ENCODE measurements at places on chromosomes 16 and 17. TPM values are rescaled to one million over a fixed set of nuclear protein-coding genes. Genes with fewer than 3 reads are reported as not detected.
A peak's percentile ranks its signal among the peaks of the same experiment; 100 is the strongest.

DNA sequence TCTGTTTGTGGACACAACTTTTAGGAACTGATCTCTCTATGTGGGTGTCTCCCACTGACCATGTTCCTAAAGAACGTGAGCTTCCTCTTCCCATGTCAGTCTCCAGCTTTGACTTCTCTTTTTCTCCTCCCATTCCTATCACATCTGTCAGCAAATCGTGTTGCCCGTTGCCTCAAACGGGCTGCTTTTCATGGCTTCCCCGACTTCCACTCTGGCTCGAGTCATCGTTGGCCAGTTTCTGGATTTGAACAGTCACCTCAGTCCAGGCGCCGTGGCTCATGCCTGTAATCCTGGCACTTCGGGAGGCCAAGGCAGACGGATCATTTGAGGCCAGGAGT lies 5.4 kb downstream of the ABCC1 start:
- DNase-seq, result no peak

DNA sequence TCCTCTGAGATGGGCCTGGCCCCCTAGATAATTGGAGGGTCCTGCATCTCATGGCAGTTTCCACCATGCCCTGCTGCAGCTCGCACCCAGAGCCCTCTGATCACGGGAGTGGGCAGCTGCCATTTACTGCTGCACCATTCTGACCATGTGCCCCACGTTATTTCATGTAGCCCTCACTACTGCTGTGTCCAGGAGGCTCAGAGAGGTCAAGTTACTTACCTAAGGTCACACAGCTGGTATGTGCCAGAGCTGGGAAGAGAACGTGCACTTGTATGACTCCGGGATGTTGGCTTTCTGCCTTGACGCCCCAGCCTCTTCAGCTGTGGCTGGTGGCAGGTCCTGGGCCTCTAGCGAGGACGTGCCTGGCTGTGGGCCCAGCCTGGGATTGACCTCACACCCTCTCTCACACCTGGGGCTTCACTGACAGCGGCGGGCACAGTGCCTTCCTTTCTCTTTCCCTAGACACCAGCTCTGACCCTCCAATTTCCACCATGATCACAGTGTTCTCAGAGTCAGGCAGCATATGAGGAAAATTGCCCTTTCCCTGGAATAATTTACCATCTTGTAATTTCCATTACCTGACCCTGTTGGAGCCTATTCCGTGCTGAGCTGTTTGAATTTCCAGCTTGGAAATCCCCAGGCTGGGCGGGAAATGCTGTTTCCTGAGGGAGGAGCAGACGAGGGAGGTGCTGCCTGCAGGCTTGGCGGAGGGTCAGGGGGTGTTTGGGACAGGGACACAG lies 18.5 kb upstream of the DOC2B start:
- DNase-seq, result no peak

GRCh38 chr16:29306943-29307597 lies 99.4 kb downstream of the NPIPB11 start:
- DNase-seq, result no peak

GRCh38 chr17:27106982-27107360 lies 186.9 kb upstream of the WSB1 start:
- DNase-seq, result no peak

GRCh38 chr17:2438823-2439222 lies 38.0 kb upstream of the MNT start:
- DNase-seq, result no peak

DNA sequence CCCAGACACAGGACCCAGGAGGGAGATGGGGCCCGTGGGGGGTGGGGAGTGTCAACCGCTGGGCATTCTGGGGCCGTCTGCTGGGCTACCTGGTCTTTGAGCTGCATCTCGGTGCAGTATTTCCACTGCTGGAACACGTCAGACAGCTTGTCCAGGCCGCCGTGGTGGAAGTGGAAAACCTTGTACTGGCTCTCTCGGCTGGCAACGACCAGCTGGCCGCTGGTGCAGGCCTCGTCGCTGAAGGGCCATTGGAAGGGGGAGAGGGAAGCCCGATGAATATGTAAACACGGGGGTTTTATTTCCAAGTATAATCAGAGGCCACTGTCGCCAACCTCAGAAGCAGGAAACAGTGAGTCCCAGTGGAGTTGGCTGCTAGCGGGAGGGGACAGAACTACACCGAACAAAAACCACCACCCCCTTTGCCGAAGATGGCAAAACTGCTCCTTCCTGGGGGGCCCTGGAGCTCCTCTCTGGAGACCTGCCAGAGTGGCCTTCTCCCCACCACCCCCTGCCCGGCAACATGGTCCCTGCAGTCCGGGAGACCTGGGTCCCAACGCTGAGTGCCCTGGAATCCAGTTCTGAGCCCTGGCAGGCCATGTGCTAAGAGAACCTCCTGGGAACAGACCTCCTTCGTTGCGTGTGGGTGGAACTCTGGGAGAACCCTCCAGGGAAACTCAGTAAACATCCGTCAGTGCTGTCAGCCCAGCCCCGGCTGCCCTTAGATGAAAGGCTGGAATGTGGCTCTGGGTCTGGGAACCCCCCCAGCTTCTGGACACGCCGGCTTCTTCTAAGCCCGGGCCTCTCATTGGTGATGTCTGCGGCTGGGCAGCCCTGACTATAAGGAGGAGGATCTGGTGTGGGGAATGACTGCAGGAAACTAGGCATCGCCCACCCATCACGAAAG lies 84.1 kb downstream of the TBC1D16 start:
- peak; percentile 77 for DNase-seq

- DNase-seq, result no peak
Measured at GRCh38 chr17:18182110-18182977, 1.3 kb upstream of the ALKBH5 start.

GRCh38 chr16:89147085-89147817 lies 24.3 kb upstream of the CDH15 start:
- DNase-seq, result no peak

- DNase-seq, result no peak
Measured at GRCh38 chr17:71976011-71976649, 144.7 kb upstream of the SOX9 start.

DNA sequence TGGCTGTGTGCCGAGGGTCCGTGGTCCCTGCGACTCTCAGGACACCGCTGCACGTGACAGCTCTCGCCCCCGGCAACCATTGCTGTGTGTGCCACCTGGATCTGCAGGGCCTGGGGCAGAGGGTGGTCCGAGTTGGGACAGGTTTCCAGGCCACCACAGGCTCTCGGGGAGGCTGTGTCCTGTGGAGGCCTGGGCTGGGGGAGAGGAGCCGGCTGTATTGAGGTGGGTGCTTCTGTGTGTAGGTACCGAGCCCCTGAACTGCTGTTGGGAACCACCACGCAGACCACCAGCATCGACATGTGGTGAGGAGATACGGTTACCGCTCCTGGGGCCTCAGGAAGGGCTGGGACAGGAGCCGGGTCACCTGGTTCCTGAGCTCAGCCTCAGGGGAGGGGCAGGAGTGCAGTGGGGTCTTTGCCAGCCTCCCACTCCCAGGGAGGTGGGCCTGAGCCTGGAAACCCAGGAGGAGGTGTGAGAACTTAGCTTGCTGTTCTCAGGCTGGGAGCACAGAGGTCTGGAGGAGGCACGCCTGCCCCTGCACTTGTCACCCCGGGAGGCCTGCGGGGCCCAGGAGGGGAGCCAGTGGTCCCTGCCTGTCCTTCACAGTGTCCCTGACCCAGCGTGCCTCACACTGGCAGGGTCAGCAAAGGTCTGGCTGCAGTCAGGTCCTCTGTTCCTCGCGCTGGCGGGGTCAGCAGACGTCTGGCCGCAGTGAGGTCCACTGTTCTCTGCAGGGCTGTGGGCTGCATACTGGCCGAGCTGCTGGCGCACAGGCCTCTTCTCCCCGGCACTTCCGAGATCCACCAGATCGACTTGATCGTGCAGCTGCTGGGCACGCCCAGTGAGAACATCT lies 7.3 kb downstream of the SPATA2L start:
- DNase-seq, result no peak

DNA sequence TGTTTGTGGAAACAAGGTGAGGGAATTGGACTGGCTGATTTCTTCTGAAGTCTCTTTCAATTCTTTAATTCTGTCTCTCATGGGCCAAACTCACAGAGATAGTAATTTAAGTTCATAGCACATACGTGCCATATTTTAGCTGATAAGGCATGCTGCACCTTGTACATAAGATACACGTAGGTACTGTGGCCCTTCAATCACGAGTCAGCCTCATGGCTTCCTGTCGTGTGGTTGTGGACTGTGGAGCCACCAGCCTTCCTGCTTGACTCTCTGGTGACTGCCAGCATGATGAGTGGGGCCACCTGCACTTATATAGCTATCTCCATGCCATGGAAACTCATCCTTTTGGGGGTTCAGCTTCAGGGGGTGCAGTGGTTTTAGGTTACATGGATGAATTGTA lies 25.1 kb downstream of the KSR1 start:
- DNase-seq, result no peak

DNA sequence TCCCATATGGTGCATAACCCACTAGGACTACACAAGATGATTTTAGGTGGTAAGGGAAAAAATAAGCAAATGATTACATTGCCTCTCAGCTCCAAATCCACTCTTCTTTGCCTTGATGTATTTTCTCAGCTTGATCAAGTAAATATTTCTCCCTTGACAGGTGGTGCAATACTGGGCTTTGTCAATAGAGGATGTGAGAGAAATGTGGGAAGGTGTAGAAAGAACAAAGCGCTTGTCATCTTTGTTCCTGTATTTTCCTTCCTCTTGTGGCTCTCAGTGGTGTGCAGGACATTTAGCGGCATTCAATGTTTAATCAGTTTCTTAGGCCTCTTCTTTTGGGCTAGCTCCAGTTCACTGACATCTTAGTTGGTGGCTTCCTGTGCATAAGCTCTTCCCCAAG lies 1165.8 kb upstream of the GOT2 start:
- DNase-seq, result no peak

GRCh38 chr16:15443753-15444152 lies 9.4 kb downstream of the BMERB1 start:
- no peak for DNase-seq

- DNase-seq, result no peak
Measured at GRCh38 chr17:8392674-8393469, 4.8 kb downstream of the RNF222 start.

DNA sequence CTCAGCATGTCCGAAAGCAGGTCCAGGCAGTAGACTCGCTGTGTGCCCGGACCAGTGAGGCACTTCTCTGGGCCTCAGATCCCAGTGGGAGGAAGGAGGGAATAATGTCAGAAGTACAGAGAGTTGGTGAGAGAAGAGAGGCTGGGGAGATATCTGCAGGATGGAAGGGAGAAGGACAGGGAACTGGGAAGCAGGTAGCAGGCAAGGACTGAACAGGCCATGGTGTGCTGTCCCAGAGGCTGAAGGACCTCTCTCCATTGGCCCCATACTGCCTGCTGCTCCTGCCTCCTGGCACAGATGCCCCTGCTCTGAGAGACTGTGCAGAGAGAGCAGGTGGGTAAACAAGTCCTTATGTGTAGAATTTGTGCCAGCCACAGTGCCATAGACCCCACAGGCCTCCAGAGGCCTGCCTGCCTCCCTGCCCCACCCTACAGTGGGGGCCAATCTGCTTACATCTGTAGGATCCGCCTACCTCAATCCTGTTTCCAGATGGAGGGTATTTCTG lies 34.2 kb upstream of the CRHR1 start:
- DNase-seq, result no peak

- no peak for DNase-seq
Measured at GRCh38 chr17:79836510-79836971, 2.7 kb downstream of the CBX4 start.

DNA sequence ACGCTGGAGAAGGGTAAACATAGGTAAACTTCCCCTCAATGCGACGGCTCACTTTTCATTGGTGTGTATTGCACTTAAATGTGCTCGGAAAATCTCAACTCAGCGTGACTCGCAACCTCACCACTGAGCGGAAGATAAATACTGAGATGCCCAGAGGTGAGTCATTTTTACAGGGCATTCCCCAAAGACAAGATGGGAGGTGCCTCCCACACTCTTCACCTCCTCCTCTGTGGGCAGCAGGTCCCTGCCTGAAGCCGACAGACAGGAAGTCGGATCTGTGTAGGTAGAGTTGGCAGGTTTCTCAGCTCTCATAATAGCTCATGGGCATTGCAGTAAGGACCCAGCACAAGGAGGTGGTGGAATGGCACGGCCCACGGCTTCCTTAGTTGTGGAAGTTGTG lies 274.6 kb upstream of the HSBP1 start:
- DNase-seq, result no peak

DNA sequence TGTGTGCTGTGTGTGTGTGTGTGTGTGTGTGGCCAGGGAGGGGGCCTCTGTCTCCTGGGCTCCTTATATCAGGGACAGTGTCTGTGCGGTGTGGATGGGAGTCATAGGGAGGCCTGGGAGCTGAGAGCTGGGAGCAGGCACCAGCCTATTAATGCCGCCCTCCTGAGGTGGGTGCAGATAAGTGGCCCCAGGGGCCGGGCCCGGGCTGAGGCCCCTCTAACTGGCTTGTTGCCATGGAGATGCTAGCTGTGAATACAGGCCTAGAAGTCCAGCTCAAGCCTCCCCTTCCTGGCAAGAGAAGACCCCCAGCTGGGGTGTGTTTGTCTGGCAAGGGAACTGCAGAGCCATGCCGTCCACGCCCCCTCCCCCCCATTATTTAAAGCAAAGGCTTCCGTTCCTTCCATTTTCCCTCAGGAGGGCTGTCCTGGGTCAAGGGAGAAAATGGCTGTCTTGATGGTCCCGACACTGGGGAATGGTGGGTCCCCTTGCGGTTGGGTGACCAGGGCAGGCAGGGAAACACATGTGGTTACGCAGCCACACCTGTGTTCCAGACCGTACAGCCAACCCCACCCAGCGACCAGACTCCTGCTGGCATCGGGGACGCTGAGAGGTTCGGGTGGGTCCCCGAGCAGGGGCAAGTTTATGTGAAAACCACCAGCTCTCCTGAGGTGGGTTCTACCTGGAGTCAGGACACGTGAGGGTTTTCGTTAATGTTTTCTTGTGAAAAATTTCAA lies 141.1 kb downstream of the MRM1 start:
- DNase-seq, result no peak

- DNase-seq, result no peak
Measured at GRCh38 chr16:78791011-78791410, 691.6 kb downstream of the WWOX start.

DNA sequence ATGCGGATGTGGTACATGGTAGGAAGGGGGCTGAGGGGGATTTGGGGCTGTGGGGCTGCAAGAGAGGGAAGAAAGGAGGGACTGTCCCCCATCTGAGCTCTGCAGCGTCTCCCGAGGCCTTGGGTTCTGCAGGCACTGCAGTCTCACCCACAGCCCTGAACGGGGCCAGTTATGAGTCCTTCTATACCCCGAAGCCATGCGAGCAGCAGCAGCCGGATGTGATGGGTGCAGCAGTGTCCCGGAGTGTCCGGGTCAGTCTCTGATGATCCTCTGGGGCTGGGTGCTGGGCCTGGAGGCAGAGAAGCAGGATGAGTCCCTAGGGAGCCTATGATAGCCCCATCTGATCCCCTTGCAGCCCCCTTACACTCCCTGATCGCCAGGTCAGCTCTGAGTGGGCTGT lies 41.5 kb downstream of the CPNE2 start:
- no peak for DNase-seq

The TBC1D3 gene
- total RNA-seq, result not detected

The ZG16 gene
- 0.11 TPM for total RNA-seq

The CD300H gene
- not detected for total RNA-seq

The PIRT gene
- total RNA-seq, result not detected

The MSI2 gene
- total RNA-seq, result 140 TPM

The IL34 gene
- total RNA-seq, result 1.4 TPM

The ATP2C2 gene
- total RNA-seq, result 52.5 TPM

The GINS2 gene
- 14.8 TPM for total RNA-seq

The KRTAP4-6 gene
- total RNA-seq, result not detected

The DNAI2 gene
- total RNA-seq, result not detected

The NUPR1 gene
- 12.3 TPM for total RNA-seq

Measured in mesothelial cell of epicardium (in vitro differentiated cells).